ENCODE measurements at places on chromosomes 2 and 18.
A peak's percentile ranks its signal among the peaks of the same experiment; 100 is the strongest.

DNA sequence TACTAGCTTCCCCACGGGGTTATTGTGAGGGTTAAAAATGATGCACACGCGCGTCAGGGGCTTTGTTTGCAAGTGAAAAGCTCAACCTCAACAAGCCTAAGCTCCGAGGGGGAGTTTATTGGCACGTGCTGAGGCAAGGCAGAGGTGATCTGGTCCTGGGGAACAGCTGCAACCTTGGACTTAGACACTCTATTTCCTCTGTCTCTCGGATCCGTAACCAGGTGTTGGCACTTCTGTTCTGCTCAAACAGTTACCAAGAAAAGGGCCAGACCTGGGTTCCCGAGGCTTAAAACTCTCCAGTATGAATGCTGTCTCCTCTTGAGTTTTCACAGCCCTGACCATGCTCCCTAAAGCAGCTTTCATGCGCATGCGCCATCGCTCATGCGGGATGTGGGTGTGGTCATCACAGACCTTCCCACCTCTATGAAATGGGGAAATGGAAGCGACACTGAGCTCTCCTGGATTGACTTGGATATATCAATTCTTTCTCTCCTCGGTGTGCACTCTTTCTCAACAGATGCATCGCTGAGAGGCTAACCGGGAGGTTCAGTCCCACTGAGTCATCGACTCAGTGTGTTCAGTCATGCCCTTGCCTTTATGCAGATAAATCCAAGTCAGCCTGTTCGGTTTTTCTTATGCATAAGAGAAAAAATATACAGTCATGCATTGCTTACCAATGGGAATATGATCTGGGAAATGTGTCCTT lies 19.9 kb upstream of the RAB31 start:
- DNase-seq: no peak

GRCh38 chr2:10930721-10931516 lies 19.2 kb downstream of the KCNF1 start:
- no peak for DNase-seq

DNA sequence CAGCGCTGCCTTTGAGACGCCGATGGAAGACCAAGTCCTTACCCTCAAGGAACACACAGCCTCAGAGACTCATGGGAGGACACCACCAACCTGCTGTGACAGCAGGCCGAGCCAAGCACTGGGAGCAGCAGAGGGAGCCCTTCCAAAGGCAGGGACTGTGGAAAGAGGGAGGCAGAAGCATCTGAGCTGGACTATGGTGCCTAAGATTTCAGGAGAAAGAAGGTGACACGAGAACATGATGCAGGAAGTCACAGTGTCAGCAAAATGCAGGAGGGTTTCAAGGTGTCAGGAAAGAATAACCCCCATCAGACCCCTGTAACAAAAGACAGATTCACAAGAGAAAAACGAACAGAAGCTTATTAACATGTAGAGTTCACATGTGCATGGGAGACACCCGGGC lies 24.2 kb upstream of the COX7A2L start:
- DNase-seq: peak; percentile 24

- DNase-seq: no peak
These were observed 145.1 kb upstream of the SLC1A4 start for GRCh38 chr2:64844087-64844486.

DNA sequence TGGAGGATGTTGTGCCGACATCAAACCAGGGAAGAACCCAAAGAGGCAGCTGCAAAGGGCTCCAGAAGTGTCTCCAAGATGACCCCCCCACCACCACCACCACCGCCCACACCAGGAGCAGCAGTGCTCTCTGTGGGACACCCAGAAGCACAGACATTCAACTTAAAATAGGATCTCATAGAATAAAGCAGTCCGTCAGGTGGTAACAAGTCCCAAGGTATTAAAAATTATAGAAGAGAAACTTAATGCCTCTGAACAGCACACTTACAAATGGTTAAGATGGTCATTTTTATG lies 155.5 kb upstream of the ID2 start:
- no peak for DNase-seq

DNA sequence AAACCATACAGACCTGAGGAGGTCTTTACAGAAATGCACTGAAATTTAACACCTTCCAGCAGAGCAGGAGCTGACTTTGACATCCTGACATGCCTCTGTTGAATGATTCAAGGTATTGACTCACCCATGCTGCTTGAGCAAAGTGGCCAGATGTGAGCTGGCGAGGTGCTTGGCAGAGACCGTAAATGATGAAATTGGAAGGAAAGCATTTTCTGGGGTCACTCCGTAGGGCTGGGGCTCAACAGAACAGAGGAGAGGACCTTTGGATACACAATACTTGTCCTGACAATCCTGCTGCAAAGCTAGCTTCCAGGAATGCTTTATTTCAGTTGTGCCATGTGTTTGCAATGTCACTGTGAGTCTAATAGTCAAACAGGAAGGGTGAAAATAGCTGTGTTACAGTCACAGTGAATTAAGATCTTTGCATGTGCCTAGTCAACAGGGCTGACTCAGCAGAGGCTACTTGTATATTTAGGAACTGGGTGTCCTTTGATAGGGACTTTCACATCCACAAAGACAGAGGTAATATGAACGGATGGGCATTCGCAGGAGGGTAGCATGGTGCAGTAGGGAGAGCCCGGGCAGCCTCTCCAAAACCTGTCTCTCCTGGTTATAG lies 31.6 kb upstream of the NCK2 start:
- no peak for DNase-seq

DNA sequence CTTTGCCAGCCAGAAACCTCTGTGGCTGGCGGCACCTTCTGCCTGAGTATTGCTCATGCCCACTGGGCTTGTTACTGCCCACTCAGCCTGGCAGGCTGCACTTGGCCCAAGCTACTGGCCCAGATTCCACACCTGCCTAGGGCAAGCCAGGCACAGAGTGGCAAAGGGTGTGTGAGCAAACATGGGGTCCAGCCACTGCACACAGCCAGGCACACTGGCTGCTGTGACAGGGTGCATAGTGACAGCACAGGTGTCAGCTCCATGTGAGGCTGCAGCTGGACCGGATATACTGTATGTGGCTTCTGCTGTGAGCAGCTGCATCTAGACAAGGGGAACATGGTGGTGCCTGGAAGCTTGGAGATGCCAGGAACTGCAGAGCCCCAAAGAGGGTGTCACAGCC lies 113.9 kb downstream of the COPS8 start:
- DNase-seq: no peak

- DNase-seq: peak; percentile 80
These were observed 22.0 kb downstream of the KATNAL2 start for GRCh38 chr18:46939337-46939963.

DNA sequence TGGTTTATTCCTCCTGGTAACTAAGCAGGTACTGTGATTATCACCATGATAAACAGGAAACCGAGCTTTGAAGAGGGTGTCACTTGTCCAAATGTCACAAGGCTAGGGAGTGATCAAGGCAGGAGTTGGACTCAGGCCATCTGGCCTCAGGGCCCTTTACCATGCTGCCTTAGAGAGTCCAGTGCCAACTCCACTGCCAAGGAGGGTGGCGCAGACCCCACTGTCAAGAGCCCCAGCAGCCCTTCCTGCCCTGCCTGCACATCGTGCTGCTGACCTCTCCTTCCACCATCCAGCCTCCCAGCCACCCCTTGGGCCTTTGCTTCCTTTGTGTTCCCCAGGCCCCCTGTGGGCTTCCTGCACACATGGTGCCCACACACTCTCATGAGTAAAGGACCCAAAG lies 48.3 kb downstream of the TNS1 start:
- DNase-seq: no peak

GRCh38 chr2:85584354-85584856 lies at the start of gene VAMP5:
VAMP5 (plus strand) TSS chr2:85584431; CDS start chr2:85584491, 60 bp downstream.
- no peak for DNase-seq

GRCh38 chr18:26803643-26804042 lies 61.9 kb downstream of the AQP4 start:
- no peak for DNase-seq

DNA sequence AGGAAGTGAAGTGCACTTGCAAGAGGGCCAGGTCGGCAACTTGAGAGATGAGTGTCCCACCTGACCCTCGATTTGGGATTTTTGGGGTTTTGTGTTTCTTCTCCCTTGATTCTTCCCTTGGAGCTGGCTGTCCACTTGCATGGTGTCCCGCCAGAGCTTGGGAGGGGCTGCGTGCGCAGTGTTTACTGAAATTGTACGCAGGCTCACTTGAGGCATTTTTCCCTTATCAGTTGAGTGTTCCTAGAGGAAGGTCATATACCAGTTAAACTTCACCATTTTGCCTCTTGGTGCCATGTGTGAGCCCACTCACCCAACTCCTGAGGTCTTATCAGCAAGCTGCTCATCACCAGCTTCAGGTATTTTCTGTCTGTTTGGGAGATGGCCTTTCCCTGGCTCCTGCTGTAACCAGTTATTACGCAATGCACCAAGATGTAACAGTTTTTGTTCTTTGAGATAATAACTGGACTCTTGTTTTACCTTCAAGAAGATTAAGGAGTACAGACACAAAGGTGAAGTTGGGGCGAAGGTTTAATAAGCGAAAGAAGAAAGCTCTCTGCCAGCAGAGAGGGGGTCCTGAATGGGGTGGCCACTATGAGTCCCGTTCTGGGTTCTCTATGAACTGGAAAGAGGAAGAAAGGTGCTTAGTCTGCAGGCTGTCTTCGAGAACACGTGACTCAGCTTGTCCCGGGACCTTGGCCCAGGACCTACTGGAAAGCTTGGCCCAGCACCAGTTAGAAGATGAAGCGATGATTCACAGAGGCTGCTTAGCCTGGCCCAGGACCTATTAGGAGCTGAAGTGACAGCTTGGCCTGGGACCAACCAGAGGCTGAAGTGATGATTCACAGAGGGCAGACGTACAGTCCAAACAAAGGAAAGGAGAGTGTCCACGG lies 21.5 kb upstream of the TXNL4A start:
- DNase-seq: no peak

DNA sequence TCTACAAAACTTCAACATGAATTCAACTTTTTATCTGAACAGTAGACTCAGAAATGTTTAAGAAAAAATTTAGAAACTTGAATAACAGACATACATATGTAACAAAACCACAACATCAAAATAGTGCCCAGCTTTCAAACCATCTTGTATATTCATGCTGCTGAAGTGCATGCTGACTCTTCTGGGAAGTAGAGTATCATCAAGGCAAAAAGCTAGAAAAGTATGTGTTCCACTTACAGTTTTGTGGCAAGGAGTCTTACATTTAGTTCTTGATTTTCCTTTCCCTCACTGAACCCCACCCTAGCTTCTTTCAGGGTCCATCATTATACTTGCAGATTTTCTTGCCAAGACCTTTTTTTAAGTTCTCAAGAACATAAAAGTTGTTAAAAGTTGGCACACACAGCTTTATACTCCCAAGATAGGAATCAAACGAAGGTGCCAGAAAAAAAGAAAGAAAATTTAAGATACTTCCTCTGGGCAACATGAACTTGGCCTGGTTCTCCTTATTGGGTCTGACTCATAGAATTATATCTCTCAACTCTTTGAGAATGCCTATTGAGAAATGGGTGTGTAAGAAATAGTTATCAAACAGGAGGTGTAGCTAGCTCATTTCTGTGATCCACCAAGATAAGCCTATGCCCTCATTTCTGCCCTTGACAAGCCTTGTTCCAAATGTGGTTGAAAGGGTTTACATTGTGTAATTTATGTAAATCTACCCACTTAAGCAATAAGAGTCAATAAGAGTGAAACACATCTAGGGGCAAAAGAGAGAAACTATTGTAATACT lies 667.6 kb upstream of the ACVR2A start:
- DNase-seq: no peak

GRCh38 chr2:72953976-72954375 lies 36.7 kb downstream of the EMX1 start:
- no peak for DNase-seq

GRCh38 chr2:217787160-217787877 lies 215.5 kb downstream of the TNS1 start:
- no peak for DNase-seq

DNA sequence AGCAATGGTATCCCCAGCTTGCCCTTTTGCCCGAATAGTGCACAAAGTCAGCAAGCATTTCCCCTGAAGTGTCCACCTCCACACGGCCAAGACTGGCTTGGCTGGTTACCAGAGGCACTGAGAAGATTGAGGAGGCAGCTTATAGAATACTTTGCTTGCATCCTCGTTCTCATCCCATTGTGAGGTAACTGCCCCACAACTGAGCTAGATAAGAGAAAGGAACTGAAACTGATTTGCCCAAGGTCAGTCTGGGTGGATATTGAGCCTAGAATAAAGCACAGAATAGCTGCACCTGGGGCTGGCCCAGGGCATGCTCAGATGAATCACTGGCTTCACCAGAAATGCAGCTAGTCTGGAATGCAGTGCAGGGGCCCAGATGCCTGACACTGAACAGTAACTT lies 32.7 kb upstream of the MAP4K3 start:
- peak; percentile 28 for DNase-seq

DNA sequence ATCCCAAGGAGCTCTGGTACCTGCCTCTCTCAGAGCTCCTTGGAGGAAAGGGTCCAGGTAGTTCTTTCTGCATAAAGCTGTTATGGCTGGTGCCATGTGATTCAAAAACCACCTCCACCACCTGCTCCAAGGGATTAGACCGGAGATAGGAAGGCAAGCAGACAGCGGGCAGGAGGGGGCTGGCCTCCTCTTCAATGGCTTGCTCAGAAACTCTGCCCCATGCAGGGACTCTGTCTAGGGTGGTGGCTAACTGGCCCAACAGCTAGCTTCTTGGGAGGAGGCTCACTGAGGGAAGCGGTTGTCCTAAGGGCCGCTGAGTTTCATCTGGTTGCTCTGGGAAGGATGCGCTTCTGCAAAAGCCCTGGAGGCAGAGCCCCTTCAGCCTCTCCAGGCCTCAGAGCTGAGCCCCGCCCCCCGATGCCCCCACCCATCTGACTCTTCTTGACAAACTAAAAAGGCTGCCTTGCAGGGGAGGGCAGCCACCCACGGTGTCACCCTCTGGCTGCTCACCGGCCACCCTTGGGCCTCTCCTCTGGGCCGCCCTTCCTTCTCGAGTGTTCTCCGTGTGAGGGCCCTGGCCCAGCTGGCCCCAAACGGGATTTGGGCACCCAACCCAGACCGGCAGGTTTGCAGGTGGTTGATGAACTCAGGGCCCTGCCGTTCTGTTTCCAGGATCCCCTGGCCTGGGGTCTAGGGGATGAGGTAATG lies 90.2 kb downstream of the MCFD2 start:
- no peak for DNase-seq

- DNase-seq: peak; percentile 13
These were observed 235.6 kb downstream of the NUP35 start for GRCh38 chr2:183359867-183360266.

GRCh38 chr18:24491927-24492834 lies 31.7 kb downstream of the HRH4 start:
- DNase-seq: no peak

DNA sequence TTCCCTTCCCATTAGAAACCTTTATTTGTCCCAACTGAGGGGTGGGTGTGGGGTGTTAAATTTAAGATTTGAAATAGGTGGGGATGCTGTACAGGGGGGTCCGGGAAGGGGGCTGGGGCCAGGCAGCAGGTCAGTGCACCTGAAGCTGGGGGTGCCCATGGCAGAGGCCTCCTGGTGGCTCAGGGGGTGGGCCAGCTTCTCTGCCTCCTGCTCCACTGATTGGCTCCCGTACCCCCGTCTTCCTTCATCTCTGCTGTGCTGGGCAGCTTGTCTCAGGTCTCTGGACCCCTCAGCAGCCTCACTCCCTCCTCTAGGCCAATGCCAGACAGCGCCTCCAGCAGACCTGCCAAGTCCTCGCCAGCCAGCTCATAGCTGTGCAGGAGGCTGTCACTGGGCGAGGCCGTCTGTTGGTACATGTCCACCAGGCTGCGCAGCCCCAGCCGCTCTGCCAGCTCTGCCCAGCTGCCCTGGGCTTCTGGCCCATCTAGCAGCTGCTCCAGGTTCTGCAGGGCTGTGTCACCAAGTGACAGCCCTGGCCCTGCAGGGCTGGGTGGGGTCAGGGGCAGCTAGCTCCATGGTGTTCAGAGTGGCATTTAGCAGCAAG lies 2.0 kb upstream of the ANKRD62 start:
- peak; percentile 76 for DNase-seq
